Activated CD4-positive, alpha-beta T cell treated with anti-CD3 and anti-CD28 coated beads, Interleukin-2, amount 10 ng/mL, durations not matched to agents 7 days and 5 days (primary cell): ENCODE measurements at places on chromosomes 4 and X.
A peak's percentile ranks its signal among the peaks of the same experiment; 100 is the strongest.

- H3K4me1 ChIP-seq, result no peaks in the 10 kb centered on the region
- DNase-seq, result no peak
- H3K4me3 ChIP-seq, result no peak overlapping the region
- no peaks in the 10 kb centered on the region for H3K36me3 ChIP-seq
- H3K27me3 ChIP-seq, result peaks cover 4% of the 10 kb centered on the region
- H3K27ac ChIP-seq, result no peak overlapping the region
Measured at GRCh38 chr4:76969495-76969894, 19.9 kb downstream of the SEPTIN11 start.

- H3K36me3 ChIP-seq, result no peaks in the 10 kb centered on the region
- H3K4me1 ChIP-seq, result no peaks in the 10 kb centered on the region
- H3K27me3 ChIP-seq, result peaks cover 7% of the 10 kb centered on the region
Measured at GRCh38 chr4:73844345-73844744, 7.9 kb downstream of the CXCL6 start.

DNA sequence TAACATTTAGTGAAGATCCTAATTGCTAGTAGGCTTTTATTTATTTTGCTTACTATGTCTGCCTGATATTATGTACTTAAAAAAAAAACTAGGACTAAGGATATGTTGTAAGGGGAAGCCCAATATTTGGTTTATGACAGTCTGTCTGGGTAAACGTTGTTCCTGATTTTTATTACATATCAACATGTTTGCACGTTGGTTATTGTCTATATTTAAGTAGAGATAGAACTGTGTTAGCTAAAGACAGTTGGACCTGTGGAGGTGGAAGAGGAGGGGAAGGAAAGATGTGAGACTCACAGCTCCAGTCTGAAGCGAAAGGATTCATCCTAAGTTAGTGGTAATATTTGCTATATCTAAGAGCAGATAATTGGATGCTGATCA is 90.3 kb downstream of the TMEM131L start:
- no peak overlapping the region for H3K27ac ChIP-seq
- H3K36me3 ChIP-seq, result peaks cover 55% of the 10 kb centered on the region
- no peaks in the 10 kb centered on the region for H3K27me3 ChIP-seq
- DNase-seq, result no peak
- H3K4me1 ChIP-seq, result peaks cover 19% of the 10 kb centered on the region

DNA sequence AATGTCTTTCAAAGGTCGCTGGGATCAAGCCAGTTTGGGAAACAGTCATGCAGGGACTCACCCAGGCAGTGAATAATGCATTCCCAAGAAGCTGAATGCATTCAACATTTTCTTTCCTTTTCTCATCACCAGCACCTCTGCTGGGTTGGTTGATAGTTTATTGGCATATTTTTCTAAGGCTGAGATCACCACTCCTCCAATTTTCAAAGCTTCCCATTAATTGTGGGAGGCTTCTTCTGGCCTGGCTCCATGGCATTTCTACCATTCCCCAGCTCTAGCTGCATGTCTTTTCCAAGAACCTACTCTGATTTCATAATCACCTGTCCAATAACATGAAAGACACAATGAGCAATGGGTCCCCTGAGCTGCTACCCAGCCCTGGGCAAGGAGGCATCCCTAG is 35.8 kb downstream of the CHRDL1 start:
- no peaks in the 10 kb centered on the region for H3K36me3 ChIP-seq
- H3K4me3 ChIP-seq, result no peak overlapping the region
- H3K27ac ChIP-seq, result no peak overlapping the region

- H3K4me1 ChIP-seq, result no peaks in the 10 kb centered on the region
- DNase-seq, result no peak
- H3K36me3 ChIP-seq, result no peaks in the 10 kb centered on the region
Measured at GRCh38 chr4:11650801-11651596, 222.3 kb upstream of the HS3ST1 start.

- H3K36me3 ChIP-seq, result no peaks in the 10 kb centered on the region
- no peak overlapping the region for H3K4me3 ChIP-seq
- no peaks in the 10 kb centered on the region for H3K27me3 ChIP-seq
Measured at GRCh38 chr4:188934320-188934962, 795.2 kb downstream of the TRIML1 start.

GRCh38 chr4:117621673-117622072 is 412.6 kb upstream of the NDST3 start:
- DNase-seq, result no peak
- H3K4me1 ChIP-seq, result no peaks in the 10 kb centered on the region
- no peak overlapping the region for H3K4me3 ChIP-seq
- no peak overlapping the region for H3K27ac ChIP-seq

GRCh38 chr4:11428899-11429698 is 405 bp upstream of the HS3ST1 start:
- peak; percentile 20 for DNase-seq
- H3K4me3 ChIP-seq, result peak overlapping the region; percentile 55
- H3K36me3 ChIP-seq, result no peaks in the 10 kb centered on the region
- H3K27ac ChIP-seq, result no peak overlapping the region
